ENCODE measurements at places on chromosomes 12 and 14.

DNA sequence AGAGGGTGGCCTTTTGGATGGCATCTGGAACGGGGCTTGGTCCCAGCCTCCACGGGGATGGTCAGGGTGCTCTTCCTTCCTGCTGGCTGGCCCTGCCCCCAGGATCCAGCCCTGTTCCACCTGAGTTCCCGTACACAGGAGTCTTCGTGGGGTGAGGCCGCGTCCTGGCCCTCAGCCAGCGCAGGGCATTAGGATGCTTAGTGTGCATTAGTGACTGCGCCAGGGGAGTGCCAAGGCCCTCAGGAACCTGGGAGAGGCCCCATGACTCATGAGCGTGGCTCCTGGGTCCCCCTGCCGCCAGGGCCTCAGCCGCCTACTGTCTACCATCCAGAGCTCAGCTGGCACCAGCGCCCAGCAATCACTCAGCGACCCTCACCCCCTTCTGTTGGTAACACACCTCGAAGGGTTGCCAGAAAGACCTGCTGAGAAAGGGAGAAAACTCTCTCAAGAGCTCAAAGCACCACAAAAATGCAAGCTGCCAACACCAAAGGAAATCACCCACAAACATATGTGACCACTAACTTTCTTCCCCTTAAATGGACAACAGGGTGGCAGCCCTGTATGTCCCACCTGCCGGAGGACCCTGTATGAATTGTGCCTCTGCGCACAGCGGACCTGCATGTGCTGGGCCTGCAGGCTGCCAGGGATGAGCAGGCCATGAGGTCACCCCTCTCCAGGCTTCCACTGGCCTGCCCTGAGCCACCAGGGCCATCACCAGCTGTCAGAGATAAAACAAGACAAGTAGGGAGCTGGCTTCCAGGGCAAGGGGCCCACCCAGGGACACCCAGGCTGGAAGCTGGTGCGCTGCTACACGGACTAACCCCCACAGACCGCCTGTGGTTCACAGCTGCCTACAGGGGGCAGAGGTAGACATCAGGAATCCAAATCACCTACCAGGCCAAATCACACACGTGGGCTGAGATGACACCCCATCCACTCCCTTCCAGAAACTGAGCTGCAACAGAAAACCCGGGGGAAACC lies 28.7 kb downstream of the CCDC85C start:
- no peak for DNase-seq

GRCh38 chr14:59240356-59240755 lies 51.9 kb downstream of the DAAM1 start:
- DNase-seq, result peak; percentile 11

GRCh38 chr12:2256915-2257314 lies 204.1 kb downstream of the CACNA1C start:
- DNase-seq, result no peak

DNA sequence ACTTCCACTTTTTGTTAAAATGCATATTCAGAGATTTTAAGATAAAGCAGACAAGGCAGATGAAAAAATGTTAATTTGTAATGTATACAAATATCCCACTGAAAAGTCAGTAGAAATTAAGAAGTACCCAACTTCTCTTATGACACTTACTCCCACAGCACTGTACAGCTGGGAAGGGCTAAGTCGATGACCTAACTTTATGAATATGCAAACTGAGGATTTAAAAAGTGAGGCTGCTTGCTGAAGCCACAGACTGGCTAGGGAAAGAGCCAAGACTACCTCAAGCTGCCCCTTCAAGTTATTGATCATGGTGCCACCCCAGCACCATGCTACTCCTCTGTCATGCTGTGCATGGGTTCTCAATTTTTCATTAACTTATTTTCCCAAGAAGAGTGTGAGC lies 17.0 kb downstream of the PPM1H start:
- DNase-seq, result no peak

GRCh38 chr14:98937712-98938505 lies 334.1 kb downstream of the BCL11B start:
- DNase-seq, result no peak

GRCh38 chr12:132460571-132460970 lies 29.4 kb upstream of the FBRSL1 start:
- no peak for DNase-seq

GRCh38 chr14:28012629-28013415 lies 753.8 kb upstream of the FOXG1 start:
- no peak for DNase-seq

DNA sequence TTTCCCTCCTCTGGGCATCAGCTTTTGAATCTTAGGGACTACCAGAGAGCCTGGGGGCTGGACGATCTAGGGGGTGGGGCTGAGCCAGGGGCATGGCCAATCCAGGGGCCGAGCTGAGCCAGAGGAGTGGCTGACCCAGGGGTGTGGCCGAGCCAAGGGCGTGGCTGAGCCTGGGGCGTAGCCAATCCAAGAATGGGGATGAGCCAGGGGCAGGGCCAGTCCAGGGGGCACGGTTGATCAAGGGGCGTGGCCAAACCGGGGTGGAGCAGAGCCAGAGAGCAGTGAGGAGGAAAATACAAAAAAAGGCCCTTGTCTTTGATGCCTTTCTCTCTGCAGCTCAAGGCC lies 219.3 kb upstream of the NOS1 start:
- DNase-seq, result peak; percentile 20

DNA sequence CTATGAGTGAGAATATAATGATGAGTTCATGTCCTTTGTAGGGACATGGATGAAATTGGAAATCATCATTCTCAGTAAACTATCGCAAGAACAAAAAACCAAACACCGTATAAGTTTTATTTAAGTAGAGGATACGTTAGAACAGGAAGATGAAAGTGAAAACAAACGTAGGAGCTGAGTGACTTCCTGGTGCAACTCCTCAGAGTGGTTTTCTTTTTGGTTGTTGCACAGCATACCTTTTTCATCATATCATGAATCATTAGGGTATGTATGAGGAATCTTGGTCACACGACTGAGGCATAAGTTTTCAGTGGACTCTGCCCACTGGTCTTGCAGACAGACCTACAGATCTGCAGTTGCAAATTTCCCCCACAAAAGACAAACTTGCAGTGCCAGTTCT lies 199.0 kb downstream of the LRFN5 start:
- DNase-seq, result no peak

GRCh38 chr12:122022393-122023338 lies 982 bp downstream of the BCL7A start:
- no peak for DNase-seq

- DNase-seq, result no peak
Measured at GRCh38 chr12:70121562-70121961, 121.7 kb upstream of the CNOT2 start.

GRCh38 chr12:50185301-50185895 lies 18.2 kb upstream of the CERS5 start:
- DNase-seq, result no peak

DNA sequence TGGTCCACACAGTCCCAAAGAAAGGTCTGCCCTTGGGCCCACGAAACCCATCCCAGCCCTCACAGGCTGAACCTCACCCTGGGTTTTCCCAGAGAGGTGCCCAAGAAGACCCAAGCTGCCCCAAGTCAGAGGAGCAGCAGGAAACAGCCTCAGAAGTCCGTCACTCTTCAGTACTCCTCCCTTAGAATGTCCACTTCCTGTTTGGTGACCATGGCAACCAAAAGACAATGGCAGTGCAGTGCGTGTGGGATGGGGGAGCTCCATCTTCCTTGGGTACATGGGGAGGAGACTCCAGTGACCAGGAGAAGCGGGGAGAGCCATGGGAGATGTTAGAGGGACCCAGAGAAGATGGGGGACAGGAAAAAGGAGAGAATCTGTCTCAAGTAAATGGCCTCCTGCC lies 11.3 kb downstream of the SELPLG start:
- no peak for DNase-seq

DNA sequence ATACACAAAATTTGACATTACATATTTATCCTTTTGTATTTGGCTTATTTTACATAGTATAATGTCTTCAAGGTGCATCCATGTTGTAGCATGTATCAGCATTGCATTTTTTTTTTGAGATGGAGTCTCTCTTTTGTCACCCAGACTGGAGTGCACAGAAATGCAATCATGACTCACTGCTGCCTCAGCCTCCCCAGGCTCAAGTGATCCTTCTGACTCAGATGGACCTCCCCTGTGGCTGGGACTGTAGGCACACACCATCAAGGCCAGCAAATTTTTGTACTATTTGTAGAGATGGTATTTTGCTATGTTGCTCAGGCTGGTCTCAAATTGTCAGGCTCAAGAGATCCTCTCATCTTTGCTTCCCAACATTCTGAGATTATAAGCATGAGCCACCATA lies 214.4 kb upstream of the ALG10B start:
- DNase-seq, result no peak
